ENCODE measurements at places on chromosomes 4 and X.

- peaks cover 23% of the 10 kb centered on the region for H3K4me1 ChIP-seq
- no peaks in the 10 kb centered on the region for H3K36me3 ChIP-seq
- no peaks in the 10 kb centered on the region for H3K27me3 ChIP-seq
Measured at GRCh38 chr4:141768954-141769353, 132.6 kb downstream of the IL15 start.

- DNase-seq, result no peak
- peaks cover 38% of the 10 kb centered on the region for H3K4me1 ChIP-seq
- H3K4me3 ChIP-seq, result no peak overlapping the region
- no peaks in the 10 kb centered on the region for H3K36me3 ChIP-seq
Measured at GRCh38 chr4:76011018-76011670, 3.8 kb upstream of the CXCL9 start.

DNA sequence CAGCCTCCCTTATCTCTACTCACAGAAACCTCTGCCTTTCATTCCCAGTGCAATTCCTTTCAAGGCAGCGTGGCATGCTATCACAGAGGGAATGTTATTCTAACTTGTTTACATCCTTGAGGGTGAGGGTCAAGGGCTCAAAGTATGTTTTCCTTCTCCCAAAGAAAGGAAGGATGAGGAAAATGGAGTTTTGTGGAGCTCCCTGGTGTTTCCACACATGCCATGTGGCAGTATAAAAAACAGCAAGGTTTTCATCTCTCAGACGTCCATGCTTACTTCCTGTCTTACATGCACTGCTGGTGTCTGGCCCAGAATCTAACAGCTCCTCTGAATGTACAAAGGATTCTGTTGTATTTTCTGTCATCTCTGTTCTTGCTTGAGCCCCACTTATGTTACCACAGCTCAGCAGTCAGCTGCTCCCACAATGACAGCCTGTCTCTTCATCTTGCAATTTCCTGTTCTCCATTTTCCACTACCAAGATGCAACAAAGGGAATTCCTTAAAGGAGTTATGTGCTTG, 128.0 kb downstream of the SNCA start:
- peaks cover 20% of the 10 kb centered on the region for H3K27me3 ChIP-seq
- no peak overlapping the region for H3K27ac ChIP-seq
- DNase-seq, result no peak
- H3K4me3 ChIP-seq, result no peak overlapping the region
- no peaks in the 10 kb centered on the region for H3K4me1 ChIP-seq

GRCh38 chrX:153494541-153495361, at the start of gene BGN:
Gene BGN (plus strand): TSS chrX:153494980. CDS start chrX:153504632, 9,652 bp downstream.
- no peaks in the 10 kb centered on the region for H3K36me3 ChIP-seq
- no peaks in the 10 kb centered on the region for H3K4me1 ChIP-seq
- no peak within 1 kb of the TSS for H3K27ac ChIP-seq
- H3K4me3 ChIP-seq, result no peak within 1 kb of the TSS
- DNase-seq, result no peak
- peaks cover 14% of the 10 kb centered on the region for H3K27me3 ChIP-seq

DNA sequence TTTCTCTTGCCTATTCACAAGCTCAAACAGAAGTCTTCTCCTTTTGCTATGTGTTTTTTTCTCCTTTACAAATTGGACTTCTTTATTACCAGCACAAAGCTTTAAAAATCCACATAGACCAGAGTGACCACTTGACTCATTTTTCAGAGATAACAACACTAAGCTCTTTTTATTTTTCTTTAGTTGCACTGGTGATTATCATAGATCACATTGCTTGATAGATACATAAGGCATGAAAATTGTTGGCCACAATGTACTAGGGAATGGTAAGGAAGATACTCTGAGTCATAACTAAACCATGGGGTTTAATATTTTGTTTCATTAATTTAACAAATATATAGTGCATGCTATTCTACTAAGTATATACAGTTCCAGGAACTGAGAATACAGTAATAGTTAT, 159.0 kb downstream of the GASK1B start:
- H3K27ac ChIP-seq, result no peak overlapping the region
- peak; percentile 20 for DNase-seq
- H3K36me3 ChIP-seq, result no peaks in the 10 kb centered on the region
- peaks cover 10% of the 10 kb centered on the region for H3K4me1 ChIP-seq
- H3K27me3 ChIP-seq, result no peaks in the 10 kb centered on the region

GRCh38 chrX:17185431-17185830, 189.6 kb upstream of the NHS start:
- H3K27ac ChIP-seq, result no peak overlapping the region
- H3K27me3 ChIP-seq, result no peaks in the 10 kb centered on the region
- DNase-seq, result no peak
- H3K4me1 ChIP-seq, result no peaks in the 10 kb centered on the region
- H3K36me3 ChIP-seq, result no peaks in the 10 kb centered on the region

GRCh38 chrX:144293229-144293628, 409.4 kb downstream of the UBE2NL start:
- H3K27me3 ChIP-seq, result no peaks in the 10 kb centered on the region
- H3K4me1 ChIP-seq, result peaks cover 8% of the 10 kb centered on the region
- no peaks in the 10 kb centered on the region for H3K36me3 ChIP-seq
- H3K27ac ChIP-seq, result no peak overlapping the region
- no peak overlapping the region for H3K4me3 ChIP-seq

- no peak overlapping the region for H3K27ac ChIP-seq
- H3K27me3 ChIP-seq, result peaks cover 29% of the 10 kb centered on the region
- no peak for DNase-seq
Measured at GRCh38 chrX:2867206-2867605, 38.5 kb downstream of the GYG2 start.

- DNase-seq, result peak; percentile 20
- no peak overlapping the region for H3K27ac ChIP-seq
- no peak overlapping the region for H3K4me3 ChIP-seq
- no peaks in the 10 kb centered on the region for H3K36me3 ChIP-seq
- no peaks in the 10 kb centered on the region for H3K27me3 ChIP-seq
Measured at GRCh38 chr4:10715696-10716095, 31.1 kb upstream of the CLNK start.

DNA sequence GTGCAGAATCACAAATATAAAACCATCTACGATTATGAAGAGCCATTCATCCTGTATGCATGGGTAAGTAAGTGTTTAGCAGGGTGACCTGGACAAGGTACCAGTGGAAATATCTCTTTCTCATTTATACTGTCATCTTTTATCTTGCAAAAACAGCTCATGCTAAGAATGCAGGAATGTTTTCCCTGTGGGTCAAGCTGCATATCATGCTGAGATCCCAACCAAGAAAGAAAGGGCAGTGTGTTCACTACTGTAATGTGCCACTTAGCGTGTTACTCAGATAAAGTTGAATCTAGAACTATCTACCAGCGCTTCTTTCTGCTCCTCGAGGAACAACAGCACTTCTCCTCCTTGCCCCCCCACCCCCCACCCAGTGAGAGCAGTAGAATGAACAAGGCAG, 212.7 kb upstream of the TBL1X start:
- no peak overlapping the region for H3K4me3 ChIP-seq
- H3K36me3 ChIP-seq, result no peaks in the 10 kb centered on the region
- no peak overlapping the region for H3K27ac ChIP-seq
- no peak for DNase-seq

GRCh38 chr4:70880739-70881138, 21.4 kb upstream of the MOB1B start:
- H3K36me3 ChIP-seq, result no peaks in the 10 kb centered on the region
- no peaks in the 10 kb centered on the region for H3K4me1 ChIP-seq
- H3K4me3 ChIP-seq, result no peak overlapping the region
- H3K27me3 ChIP-seq, result no peaks in the 10 kb centered on the region
- DNase-seq, result no peak

DNA sequence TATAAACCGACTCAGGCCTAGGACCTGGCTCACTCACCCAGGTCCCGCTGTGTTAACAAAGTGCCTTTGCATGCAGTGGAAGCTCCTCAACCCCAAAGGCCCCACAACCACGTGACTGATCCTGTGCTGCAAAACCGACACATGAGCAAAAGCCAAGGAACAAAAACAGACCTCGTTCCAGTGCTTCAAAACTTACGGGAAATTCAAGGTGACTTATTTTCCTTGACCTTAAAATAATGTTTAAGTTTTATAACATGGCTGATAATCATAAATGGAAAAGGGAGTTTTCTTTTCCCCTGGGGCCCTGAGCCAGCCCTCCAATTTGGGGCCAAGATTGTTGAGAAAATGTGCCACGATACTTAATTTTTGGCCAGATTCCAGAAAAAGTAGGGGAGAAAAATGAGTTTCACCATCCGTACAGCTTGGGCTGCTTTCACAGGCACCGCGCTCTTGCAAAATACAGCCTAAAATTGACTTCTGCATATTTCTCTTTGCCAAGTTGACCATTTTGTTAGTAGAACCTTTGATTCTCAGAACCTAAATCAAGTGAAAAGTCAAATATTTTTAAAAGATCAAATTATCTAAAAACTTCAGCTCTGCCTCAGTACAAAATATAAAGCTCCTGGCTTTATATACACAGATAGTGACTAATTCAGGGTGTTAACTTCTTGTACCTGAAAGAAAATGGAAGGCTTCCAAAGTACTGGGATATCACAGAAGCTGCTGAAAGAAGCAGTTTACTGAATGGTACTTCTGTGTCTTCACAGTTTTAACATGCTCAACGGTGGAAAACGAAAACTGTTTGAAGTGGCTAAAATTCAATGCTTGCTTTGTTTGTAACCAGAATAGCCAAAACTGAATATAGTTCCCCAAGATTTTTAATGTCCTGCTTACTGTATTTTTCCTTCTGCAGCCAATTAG, 93.8 kb downstream of the APBB2 start:
- no peak for DNase-seq
- H3K36me3 ChIP-seq, result no peaks in the 10 kb centered on the region
- no peaks in the 10 kb centered on the region for H3K27me3 ChIP-seq
- H3K27ac ChIP-seq, result no peak overlapping the region
- peaks cover 5% of the 10 kb centered on the region for H3K4me1 ChIP-seq

- DNase-seq, result no peak
- no peak overlapping the region for H3K4me3 ChIP-seq
- no peaks in the 10 kb centered on the region for H3K27me3 ChIP-seq
- H3K4me1 ChIP-seq, result no peaks in the 10 kb centered on the region
- no peaks in the 10 kb centered on the region for H3K36me3 ChIP-seq
- H3K27ac ChIP-seq, result no peak overlapping the region
Measured at GRCh38 chrX:16897445-16897844, 27.3 kb upstream of the RBBP7 start.

- H3K27me3 ChIP-seq, result peaks cover 50% of the 10 kb centered on the region
- H3K4me1 ChIP-seq, result no peaks in the 10 kb centered on the region
- H3K4me3 ChIP-seq, result no peak overlapping the region
- no peak overlapping the region for H3K27ac ChIP-seq
- DNase-seq, result peak; percentile 40
Measured at GRCh38 chr4:111806331-111806730, 338.9 kb upstream of the FAM241A start.

GRCh38 chr4:136526517-136526916, 1005.8 kb downstream of the PCDH18 start:
- H3K4me3 ChIP-seq, result no peak overlapping the region
- H3K4me1 ChIP-seq, result no peaks in the 10 kb centered on the region
- H3K36me3 ChIP-seq, result no peaks in the 10 kb centered on the region
- no peak for DNase-seq
- no peak overlapping the region for H3K27ac ChIP-seq

DNA sequence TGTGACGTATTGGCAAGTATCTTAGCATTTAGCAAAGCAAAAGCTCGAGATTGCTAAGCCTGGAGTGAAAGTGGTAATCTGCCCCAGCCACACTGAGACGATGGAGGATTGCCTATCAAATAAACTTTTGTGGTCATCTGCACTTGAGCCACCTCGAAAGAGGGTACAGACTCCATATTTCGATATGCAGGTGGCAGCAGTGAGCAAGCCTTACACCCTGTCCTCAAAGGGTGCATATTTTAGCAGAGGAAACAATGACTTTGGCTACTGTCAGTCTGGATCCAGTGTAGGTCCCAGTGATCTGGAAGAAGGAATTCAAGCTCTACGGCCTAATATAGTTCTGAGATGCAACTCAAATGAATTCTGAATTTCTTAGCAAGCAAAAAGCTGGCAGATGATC, 153.9 kb downstream of the ATG4A start:
- H3K36me3 ChIP-seq, result no peaks in the 10 kb centered on the region
- no peaks in the 10 kb centered on the region for H3K27me3 ChIP-seq
- DNase-seq, result peak; percentile 7
- no peaks in the 10 kb centered on the region for H3K4me1 ChIP-seq

DNA sequence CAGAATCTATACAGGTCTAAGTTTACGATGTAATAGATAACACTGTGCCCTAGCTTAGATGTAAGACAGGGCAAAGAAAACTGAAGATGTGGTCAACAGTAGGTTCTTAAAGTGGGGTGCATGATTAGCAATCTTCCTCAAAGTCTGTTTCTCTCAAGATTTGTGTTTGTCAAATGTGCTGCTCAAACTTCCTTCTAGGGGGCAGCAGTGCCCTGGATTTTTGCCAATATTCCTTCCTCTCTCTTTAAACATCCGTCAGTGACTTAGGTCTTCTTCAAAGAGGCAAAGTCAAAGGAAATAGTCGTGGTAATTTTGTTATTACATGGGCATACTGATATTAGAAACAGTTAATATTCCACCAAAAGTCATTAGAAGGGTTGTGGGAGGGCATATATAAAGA, 4.2 kb upstream of the PDHA2 start:
- no peak overlapping the region for H3K27ac ChIP-seq
- no peaks in the 10 kb centered on the region for H3K4me1 ChIP-seq
- no peak overlapping the region for H3K4me3 ChIP-seq
- H3K36me3 ChIP-seq, result no peaks in the 10 kb centered on the region
- no peaks in the 10 kb centered on the region for H3K27me3 ChIP-seq

DNA sequence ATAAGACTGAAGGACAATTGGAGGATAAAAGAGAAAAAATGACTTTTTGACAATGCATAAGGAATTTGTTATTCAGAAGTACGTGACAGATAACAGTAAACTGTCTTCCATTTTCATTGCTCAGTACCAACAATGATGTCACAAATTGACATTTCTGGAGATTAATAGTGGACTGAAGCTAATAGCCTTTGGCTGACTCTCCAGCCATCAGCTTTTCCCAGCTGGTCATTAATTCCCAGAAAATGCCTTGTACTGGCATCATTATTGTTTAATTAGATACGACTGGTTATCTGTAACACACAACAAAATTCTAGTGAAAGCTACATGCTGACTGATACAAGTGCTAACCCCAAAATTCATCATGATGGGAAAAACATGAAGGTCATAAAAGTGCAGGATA, 147.9 kb upstream of the FGF13 start:
- DNase-seq, result no peak
- H3K36me3 ChIP-seq, result no peaks in the 10 kb centered on the region
- no peak overlapping the region for H3K27ac ChIP-seq
- H3K4me1 ChIP-seq, result peaks cover 31% of the 10 kb centered on the region
- no peaks in the 10 kb centered on the region for H3K27me3 ChIP-seq
- H3K4me3 ChIP-seq, result no peak overlapping the region

DNA sequence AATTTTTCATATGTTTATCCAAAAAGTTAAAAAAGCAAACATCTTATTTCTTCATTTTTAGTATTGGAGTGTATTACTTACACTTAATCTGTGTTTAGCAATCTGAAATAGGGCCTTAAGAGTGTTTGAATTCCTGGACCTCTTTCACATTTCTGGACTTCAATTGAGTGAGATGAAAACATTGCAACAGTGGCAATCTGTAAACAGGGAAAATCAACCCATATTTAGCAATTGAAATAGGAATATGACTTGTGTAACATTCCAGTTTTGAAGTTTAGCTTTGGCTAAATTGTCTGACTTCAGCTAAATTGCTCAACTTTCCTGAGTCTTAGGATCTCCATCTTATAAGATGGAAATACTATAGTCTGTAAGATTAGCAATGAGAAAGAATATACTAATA, 34.6 kb upstream of the FHL1 start:
- no peaks in the 10 kb centered on the region for H3K4me1 ChIP-seq
- no peak overlapping the region for H3K4me3 ChIP-seq
- H3K27me3 ChIP-seq, result no peaks in the 10 kb centered on the region
- DNase-seq, result no peak
- H3K27ac ChIP-seq, result no peak overlapping the region
- H3K36me3 ChIP-seq, result no peaks in the 10 kb centered on the region

Data from PC-3 (cell line).